ENCODE measurements at places on chromosomes 5 and 9. TPM values are rescaled to one million over a fixed set of nuclear protein-coding genes. Genes with fewer than 3 reads are reported as not detected.

- peak; percentile 30 for DNase-seq
These were observed 122.7 kb downstream of the DAB2IP start for GRCh38 chr9:121773954-121774714.

RAB24 gene
- polyA plus RNA-seq, result 40.4 TPM

DNA sequence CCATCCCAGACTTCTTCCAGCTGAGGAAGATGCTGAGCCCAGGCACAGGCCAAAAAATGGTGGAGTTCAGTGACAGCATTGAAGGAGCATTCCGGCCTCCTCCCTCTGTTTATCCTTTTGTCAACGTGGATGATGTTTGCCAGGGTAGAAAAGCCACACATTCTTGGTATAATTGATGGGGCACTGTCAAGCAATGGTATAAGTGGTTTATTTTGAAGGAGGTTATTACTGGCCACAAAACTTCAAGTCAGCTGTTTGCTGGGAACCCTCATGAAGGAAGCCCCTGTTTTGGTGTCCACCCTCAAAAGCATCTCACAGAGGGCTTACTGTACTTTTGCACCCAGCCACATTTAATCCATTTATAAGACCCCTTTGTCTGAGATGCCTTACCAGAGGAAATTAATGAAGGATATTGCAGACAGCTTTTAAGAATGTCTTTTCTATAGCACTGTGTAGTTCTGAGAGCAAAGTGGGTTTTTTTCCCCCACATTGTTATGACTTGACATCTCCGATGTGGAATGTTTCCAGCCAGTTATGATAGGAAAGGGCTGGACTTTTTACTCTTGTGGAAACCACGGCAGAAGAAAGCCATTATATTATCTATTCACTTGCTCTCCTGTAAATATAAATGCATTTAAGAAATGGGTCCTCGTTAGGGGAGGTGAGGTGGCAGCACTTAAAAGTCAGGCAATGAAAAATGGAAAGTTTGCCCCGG, 95.5 kb upstream of the SPATA31D4 start:
- DNase-seq, result no peak

DNA sequence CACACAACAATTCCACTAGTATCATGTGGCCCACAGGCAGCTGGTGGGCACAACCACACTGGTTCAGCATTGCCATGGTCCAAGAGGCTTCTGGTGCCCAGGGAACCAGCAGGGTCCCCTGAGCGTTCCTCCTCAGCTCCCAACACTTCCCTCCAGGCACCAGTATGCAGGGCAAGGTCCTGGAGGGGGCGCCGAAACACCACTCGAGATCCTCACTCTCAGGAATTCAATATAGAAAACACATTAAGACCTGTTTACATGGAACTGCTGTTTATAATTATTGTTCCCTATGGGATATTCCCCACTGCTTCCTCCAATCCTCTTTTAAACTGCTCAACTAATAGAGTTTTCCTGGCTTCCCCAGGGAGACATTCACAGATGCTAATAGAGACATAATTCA, 91.9 kb upstream of the GABRP start:
- DNase-seq, result no peak
